Activated T-cell treated with anti-CD3 and anti-CD28 coated beads for 24 hours (primary cell): ENCODE measurements at places on chromosomes 16 and 17.

DNA sequence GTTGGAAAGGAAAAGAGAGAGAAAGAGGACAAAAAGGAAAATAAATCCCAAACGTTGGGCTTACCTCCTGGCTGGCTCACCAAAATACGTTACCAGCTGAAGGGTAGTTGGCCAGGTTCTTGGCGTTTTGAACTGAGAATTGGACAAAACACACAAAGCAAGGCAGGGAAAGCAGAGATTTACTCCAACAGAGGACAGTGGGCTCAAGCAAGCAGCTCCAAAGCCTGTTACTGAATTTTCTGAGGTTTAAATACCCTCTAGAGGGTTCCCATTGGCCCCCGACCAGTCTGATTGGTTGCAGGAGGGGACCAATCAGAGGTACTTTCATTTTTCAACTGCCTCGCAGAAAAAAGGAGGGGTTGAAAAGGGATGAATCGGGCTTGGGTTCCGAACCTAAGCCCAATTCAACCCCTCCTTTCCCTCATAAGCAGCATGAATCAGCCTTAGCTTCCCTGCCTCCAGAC is 55.6 kb upstream of the ALOX12 start:
- no peak for DNase-seq

GRCh38 chr16:75997606-75998005 is 271.3 kb upstream of the CPHXL start:
- DNase-seq = no peak

DNA sequence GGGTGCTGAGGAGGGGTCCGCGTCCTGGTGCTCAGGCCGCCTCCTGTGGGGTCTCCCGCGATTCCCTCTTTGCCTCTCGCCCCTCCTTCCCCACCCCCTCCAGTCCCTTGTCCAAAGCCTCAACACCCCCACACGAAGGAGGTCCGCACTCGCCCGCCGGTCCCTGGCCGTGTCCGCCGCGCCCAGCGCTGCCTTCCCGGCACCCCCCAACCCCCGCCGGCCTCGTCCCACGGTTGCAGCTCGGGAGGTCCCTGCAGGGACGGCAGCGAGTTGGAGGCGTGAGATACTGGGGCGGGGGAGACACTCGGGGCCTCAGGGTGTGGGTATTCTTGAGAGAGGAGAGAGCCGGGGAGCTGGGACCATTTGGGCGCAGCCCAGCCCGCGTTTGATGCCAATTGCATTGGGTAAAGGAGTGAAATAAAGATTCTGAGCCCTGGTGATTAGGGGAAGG is 468 bp downstream of the FLYWCH2 start:
- no peak for DNase-seq

- no peak for DNase-seq
These were observed 16.5 kb downstream of the SLC16A3 start for GRCh38 chr17:82245134-82246039.

DNA sequence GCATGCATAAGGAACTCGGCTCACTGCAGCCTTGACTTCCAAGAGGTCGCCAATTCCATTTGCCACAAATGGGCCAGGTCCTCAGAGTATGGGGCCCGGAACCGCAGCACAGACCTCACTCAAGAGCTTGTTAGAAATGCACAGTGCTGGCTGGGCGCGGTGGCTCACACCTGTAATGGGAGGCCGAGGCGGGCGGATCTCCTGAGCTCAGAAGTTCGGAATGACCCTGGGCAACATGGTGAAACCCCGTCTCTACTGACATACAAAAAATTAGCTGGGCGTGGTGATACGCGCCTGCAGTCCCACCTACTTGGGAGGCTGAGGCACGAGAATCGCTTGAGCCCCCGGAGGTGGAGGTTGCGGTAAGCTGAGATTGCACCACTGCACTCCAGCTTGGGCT is 19.6 kb upstream of the N4BP1 start:
- no peak for DNase-seq

DNA sequence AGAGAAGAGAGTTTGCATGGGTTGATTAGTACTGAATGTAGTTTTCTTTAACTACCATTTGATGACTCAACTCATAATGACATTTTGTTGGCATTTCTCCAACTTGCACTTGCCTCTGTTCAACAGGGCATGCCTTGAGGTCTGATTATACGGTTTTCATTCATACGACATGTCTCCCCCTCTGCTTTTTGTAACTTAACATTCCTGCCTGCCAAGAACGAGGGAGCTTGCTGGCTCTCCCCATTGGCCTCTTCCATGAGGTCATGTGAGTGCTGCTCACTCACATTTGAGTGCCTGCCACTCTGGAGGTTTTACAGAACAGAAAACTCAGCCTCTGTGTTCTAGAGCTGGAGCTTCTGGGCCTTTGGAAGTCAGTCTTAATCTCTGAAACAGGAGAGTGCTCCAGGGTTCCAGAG is 19.7 kb downstream of the MAP2K6 start:
- DNase-seq = no peak

- no peak for DNase-seq
These were observed 73.3 kb downstream of the AKAP1 start for GRCh38 chr17:57158325-57158724.
